AG10803 (cell line): ENCODE measurements at places on chromosomes 3 and 15.
A peak's percentile ranks its signal among the peaks of the same experiment; 100 is the strongest.

GRCh38 chr3:48566401-48566760, 2.8 kb upstream of the UCN2 start:
- no peak for DNase-seq

- peak; percentile 19 for DNase-seq
Observed at GRCh38 chr3:188394623-188395022, 240.7 kb downstream of the LPP start.

DNA sequence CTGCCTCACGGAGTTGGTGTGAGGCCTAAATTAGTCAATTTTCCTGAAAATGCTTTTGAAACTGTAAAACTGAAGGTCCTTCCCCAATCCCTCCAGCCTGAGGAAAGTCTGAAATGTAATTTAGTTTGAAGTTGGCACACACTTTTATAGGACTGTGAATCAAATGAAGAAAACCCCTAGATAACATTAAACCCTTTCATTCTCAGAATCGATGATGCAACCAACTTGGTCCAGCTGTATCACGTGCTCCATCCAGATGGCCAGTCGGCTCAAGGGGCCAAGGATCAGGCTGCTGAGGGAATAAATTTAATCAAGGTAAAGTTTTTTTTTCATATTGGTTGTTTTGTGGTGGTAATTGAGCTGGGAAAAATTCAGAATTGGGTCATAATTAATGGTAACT, 11.7 kb downstream of the MRPS22 start:
- DNase-seq = peak; percentile 51

- peak; percentile 73 for DNase-seq
Observed at GRCh38 chr3:190101320-190102011, 19.2 kb downstream of the P3H2 start.

DNA sequence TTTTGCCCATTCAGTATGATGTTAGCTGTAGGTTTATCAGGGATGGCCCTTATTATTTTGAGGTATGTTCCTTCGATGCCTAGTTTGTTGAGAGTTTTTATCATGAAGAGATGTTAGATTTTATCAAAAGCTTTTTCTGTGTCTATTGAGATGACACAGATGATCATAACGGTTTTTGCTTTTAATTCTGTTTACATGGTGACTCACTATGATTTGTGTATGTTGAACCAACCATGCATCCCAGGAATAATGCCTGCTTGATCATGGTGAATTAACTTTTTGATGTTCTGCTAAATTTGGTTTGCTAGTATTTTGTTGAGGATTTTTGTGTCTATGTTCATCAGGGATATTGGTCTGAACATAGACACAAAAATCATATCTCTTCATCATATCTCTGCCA, 8.3 kb downstream of the GPR156 start:
- no peak for DNase-seq

- DNase-seq = no peak
Observed at GRCh38 chr3:13853256-13853977, 26.5 kb downstream of the WNT7A start.

DNA sequence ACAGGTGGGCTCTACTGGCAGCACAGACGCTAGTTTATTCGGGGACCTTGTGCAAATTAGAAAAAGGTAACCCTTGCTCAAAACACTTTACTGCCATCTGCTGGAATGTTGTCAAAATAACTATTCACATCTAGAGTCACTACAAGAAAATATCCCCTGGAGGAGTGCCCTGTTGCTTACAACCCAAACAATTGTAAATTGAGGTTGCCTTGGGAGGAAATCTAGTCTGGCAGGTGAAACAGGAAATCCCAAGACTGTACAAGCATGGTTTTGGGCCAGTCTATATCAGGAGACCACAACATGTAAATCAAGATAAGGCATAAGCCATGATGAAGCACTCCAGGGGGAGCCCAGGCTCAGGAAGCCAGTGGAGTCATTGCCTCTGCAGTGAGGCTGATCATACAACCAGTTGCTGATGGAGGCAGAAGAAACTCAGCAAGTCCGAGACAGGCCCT, 136.8 kb upstream of the ACP3 start:
- peak; percentile 65 for DNase-seq

- DNase-seq = peak; percentile 70
Observed at GRCh38 chr3:43998836-43999727, 242.6 kb upstream of the TOPAZ1 start.

DNA sequence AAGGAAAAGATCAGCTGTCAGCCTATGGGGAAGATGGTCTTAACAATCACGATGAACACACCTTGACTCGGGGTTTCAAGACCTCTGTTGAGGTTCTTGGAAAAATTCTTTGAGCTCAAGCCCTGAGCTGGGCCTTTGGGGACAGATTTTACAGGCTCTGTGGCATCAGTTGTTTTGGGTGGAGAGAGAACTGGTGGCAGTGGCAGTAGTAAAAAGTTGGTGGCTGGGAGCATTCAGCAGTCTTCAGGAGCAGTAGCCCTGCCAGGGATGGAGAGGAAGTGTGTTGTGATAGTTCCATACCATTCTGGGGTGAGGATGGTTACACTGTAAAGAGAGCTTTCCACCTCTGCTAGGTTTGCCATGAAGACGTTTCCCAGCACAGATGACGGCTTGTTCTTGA, 4.9 kb upstream of the KY start:
- no peak for DNase-seq

- peak; percentile 66 for DNase-seq
Observed at GRCh38 chr3:72896996-72897757, 9.3 kb downstream of the GXYLT2 start.

- peak; percentile 60 for DNase-seq
Observed at GRCh38 chr3:177358091-177358976, 161.1 kb upstream of the TBL1XR1 start.

DNA sequence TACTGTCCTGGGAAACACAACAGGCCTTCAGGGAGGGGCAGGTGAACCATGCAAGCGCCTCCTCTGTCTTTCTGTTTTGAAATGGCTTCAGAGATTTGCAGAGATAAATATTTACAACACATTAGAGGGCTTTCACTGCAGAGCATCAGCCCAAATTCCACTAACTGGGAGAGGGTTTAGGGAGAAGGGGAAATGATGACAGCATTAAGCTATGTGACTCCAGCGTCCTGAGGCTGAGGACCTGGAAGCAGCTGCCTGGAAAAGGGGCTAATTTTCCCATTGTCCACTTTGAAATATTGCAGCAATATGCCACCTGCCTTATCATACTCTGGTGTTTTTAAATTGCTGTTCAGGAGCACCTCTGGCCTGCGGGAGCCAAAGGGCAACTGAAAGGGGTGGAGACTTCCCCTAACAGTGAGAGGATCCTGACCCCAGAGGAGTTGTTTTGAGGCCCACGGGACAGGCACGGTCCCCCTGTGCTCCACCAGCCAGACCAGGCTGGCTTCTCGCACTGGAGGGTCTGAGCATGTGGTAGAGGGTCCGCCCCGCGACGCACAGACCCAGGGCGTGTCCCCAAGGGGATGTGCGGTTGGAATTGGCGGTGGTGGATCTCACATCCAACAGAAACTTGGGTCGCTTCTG, 110.6 kb downstream of the XXYLT1 start:
- peak; percentile 77 for DNase-seq

GRCh38 chr15:69275933-69276560, 22.7 kb upstream of the PAQR5 start:
- no peak for DNase-seq

GRCh38 chr3:141056751-141057171, 5.6 kb downstream of the SPSB4 start:
- no peak for DNase-seq

DNA sequence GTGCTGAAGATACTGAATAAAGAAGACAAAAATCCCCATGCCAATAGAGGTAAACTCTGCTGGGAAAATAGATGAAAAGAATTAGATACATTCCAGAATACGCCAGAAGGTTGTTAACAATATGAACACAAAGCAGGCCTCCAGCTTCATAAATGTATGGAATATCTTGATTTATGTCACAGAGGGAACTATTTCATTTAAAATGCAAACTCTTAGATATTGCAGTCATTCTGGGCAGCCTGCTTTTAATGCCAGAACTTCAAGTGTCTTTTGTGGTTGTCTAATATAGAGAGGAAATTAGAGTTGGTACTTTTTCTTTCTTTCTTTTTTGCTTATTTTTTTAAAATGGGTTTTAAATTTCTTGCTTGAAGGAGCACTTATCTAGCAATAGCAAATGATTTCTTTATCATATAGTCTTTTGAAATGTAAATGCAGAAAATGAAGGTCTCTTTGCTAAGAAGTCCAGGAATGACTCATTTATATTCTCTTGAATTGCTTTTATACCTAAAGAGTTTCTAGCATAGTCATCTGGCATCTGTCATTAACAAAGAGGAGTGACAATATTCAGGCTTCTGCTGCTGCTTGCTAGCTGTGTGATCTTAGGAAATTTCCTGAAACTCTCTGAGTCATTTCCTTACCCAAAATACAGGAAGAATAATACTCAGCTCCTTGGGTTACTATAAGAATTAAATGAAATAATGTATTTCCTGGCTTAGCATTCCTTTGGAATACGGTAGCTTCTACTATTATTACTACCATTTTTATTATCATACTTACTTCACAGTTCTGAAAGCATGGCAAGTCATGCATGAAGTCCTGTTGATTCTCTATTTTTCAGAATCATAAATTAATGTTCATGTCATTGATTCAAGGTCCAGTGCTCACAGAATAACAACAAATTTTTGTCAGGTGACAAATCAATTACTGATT, 527.6 kb downstream of the DIPK2A start:
- no peak for DNase-seq

- no peak for DNase-seq
Observed at GRCh38 chr3:120532969-120533368, 63.2 kb upstream of the NDUFB4 start.

GRCh38 chr3:97257942-97258697, 443.7 kb downstream of the EPHA6 start:
- DNase-seq = no peak
